NCI-H2107 (cell line): ENCODE measurements at places on chromosomes 16 and 17.

- no peak for DNase-seq
These were observed 11.4 kb upstream of the SLC38A10 start for GRCh38 chr17:81306491-81306890.

GRCh38 chr17:673200-673681 is 41.4 kb downstream of the VPS53 start:
- DNase-seq: no peak

DNA sequence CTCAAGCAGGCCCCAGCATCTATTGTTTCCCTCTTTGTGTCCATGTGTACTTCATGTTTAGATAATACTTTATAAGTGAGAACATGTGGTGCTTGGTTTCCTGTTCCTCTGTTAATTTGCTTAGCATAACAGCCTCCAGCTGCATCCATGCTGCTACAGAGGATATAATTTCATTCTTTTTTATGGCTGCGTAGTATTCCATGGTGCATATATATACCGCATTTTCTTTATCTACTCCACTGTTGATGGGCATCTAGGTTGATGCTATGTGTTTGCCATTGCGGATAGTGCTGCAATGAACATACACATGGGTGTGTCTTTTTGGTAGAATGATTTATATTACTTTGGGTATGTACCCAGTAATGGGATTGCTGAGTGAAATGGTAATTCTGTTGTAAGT is 31.4 kb upstream of the SCNN1B start:
- DNase-seq: no peak

GRCh38 chr16:55671206-55671973 is 15.6 kb downstream of the SLC6A2 start:
- no peak for DNase-seq

DNA sequence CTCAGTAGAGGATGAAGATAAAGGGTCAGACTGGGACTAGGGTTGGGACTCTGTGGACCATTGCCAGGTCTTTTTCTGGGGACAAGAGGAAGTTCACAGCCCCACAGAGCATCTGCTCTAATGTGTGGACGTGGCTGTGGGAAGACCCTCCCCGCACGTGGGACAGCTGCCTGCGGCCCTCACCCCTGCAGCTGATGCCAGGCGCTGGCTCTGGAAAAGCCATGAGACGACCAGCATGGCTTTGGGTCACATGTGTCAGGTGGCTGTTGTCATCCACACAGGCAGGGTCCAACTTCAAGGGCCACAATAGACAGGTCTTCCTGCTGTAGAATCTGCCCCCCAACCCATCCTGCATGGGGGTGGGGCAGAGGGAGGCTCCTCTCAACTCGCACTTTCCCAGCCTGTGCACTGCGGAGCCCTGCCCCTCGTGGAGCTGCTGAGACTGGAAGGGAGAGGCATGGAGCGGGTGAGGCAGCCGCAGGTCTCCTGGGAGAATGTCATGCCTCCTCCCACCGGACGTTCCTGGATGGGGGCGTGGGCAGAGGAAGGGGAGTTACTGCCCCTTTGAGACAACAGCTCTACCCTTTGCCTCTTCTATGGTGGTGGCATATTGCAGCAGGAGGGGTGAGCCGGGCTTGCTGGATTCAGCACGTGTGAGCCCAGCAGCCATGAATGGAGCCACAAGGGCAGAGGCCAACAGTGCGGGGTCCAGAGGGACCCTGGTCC is 53.4 kb downstream of the PIMREG start:
- no peak for DNase-seq

GRCh38 chr16:82405736-82406135 is 221.0 kb upstream of the CDH13 start:
- DNase-seq: no peak

- no peak for DNase-seq
These were observed 154.4 kb upstream of the FOXF1 start for GRCh38 chr16:86355951-86356350.
